ENCODE measurements at places on chromosomes 7 and 10. TPM values are rescaled to one million over a fixed set of nuclear protein-coding genes. Genes with fewer than 3 reads are reported as not detected.

DNA sequence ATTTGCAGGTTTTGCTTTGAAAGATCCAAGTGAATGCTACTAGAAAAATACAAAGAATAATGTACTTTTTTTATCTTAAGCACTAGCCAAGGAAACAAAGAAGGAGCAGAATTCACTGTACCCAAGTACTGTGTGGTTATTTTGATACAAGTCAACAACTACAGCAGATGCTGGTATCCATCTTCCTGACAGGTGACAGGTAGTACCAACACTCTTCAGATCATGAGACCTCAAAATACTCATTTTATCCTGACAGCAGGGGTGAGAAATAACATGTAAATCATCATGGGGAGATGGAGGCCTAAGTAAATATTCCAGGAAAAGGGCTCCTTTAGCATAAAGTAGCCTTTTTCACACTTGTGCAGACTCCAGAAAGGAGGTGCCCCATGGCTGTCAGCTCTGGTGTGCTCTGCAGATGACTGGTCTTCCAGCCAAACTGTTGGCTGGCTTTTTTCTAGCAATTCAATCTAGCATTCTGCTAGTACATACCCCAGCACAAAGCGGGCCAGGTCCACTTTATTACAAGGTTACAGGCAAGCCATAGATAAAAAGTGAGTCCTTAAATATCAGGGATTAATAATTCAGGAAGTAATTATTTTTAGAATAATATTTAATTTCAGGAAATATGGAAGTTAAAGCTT lies 90.4 kb downstream of the PDE1C start:
- no peaks in the 10 kb centered on the region for H3K36me3 ChIP-seq
- no peak for DNase-seq
- H3K4me1 ChIP-seq = no peaks in the 10 kb centered on the region
- H3K27me3 ChIP-seq = no peaks in the 10 kb centered on the region
- no peak overlapping the region for H3K4me3 ChIP-seq

DNA sequence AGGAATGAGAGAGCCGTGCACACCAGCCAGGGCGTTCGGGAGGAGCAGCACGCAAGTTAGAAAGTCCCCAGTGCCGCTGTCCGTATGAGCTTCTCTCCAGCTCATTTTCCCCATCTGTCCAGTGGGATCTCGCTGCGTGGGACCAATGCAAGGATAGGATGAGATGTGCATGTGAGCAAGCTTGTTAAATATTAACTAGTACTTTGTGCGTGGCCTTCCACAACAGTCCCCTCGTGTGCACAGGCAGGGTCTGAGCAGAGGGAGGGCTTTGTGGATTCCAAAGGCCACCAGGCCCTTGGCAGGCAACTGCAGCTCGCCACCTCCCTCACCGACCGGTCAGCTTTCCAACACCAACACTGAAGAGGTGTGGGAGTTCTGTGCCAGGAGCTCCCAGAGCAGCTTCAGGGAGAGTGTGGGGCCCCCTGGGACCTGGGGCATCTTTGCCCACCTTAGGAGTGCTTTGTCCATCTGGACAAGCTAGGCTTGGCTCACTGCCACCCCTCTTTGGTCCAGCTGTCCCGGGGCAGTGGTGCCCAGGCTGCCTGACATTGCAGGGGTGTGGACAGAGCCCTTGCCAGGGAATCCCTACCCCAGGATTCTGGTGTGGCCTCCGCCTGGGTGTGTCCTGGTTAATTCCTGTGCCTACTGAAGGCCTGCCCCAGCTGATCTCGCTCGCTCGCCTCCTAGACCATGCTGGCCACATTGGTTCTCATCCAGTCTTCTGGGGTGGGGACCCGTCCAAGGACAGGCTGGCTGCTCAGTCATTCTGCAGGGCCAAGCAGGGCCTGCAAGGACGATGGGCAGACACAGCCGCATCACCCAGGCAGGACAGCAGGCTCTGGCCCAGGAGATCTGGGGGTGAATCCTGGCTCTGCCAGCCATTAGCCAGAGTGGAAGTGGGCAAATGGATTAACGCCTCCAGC lies 5.3 kb downstream of the FAM20C start:
- no peaks in the 10 kb centered on the region for H3K27me3 ChIP-seq
- no peak overlapping the region for H3K4me3 ChIP-seq
- H3K27ac ChIP-seq = no peak overlapping the region
- DNase-seq = no peak
- no peaks in the 10 kb centered on the region for H3K36me3 ChIP-seq

DNA sequence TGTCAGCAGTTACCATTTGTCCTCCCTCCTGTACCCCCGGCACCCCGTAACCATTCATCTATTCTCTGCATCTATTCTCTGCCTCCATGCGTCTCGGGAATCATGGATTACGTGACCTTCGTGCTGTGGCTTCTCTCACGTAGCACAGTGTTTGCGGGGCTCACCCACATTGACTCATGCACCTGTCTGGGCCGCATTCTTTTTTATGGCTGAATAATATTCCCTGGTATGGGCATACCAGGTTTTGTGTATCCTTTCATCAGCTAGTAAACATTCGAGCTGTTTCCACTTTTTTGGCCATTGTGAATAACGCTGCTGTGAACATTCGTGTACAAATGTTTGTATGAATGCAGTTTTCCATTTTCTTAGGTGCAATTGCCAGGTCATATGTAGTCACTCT lies 17.7 kb downstream of the CUX1 start:
- H3K36me3 ChIP-seq = peaks cover 3% of the 10 kb centered on the region
- H3K27me3 ChIP-seq = no peaks in the 10 kb centered on the region
- H3K4me1 ChIP-seq = no peaks in the 10 kb centered on the region

GRCh38 chr7:98276241-98276761 lies 5.2 kb upstream of the BRI3 start:
- no peaks in the 10 kb centered on the region for H3K36me3 ChIP-seq
- no peak overlapping the region for H3K27ac ChIP-seq
- H3K4me3 ChIP-seq = no peak overlapping the region
- H3K4me1 ChIP-seq = peaks cover 9% of the 10 kb centered on the region
- no peaks in the 10 kb centered on the region for H3K27me3 ChIP-seq

- no peaks in the 10 kb centered on the region for H3K4me1 ChIP-seq
- no peak overlapping the region for H3K4me3 ChIP-seq
- H3K27ac ChIP-seq = no peak overlapping the region
- H3K36me3 ChIP-seq = no peaks in the 10 kb centered on the region
Observed at GRCh38 chr10:70192326-70192968, 22.1 kb upstream of the SAR1A start.

Gene SH2B2
- 0.89 TPM for total RNA-seq

Gene NUTM2E
- not detected for total RNA-seq

Gene CHAT
- total RNA-seq = not detected

Gene ZNF804B
- total RNA-seq = not detected

Gene CUBN
- 4.7 TPM for total RNA-seq

All from CD4-positive, CD25-positive, alpha-beta regulatory T cell (primary cell).